ENCODE measurements at places on chromosomes 4 and X.
A peak's percentile ranks its signal among the peaks of the same experiment; 100 is the strongest.

GRCh38 chrX:42536286-42536685 is 241.7 kb downstream of the PPP1R2C start:
- DNase-seq: no peak

DNA sequence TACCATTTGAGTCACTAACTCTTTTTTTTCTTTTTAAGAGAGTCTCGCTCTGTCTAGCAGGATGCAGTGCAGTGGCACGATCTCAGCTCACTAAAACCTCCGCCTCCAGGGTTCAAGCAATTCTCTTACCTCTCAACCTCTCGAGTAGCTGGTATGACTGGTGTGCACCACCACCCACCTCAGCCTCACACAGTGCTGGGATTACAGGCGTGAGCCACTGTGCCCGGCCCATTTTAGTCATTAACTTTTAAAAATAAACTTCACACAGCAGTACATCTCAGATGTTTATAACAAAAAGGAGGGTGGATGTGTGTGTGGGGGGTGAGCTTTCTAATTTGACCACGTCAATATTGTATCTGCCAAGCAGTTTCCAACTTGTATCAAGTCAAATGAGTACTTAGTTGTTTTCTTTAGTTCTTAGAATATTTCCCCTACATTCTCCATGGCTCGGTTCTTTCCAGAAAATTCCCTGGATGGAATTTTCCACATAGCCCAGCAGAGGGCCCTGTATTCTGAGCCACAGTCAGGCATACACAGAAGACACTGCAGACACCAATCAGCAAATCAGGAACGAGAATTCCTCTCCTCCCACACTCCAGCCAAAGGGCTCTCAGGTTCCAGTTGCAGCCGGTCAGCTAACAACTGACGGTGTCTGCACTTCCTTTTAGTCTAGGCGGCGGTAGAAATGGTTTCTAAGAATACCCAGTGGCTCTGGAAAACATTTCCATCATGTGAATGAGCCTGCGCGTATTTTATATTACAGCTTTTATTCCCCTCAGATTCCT is 20.1 kb upstream of the ARAF start:
- DNase-seq: peak; percentile 86

DNA sequence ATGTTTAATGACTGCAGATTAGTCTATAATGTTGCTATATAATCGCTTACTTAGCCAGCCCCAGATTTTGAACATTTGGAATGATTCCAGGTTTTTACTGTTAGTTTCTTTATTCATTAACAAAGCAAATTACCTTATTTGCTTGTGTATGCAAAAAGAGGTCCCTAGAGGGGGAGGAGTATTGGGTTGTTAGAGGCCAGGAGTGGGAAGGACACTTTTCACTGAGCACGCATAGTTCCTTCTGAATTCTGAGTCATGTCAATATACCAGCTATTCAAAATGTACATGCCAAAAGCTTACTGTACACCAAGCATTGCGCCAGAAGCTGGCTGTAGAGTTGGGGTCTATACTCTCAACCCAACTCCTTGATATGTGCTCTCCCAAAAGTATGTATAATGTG is 5.1 kb upstream of the DGAT2L6 start:
- DNase-seq: no peak

GRCh38 chr4:56828784-56829535 is 7.5 kb upstream of the SPINK2 start:
- no peak for DNase-seq

DNA sequence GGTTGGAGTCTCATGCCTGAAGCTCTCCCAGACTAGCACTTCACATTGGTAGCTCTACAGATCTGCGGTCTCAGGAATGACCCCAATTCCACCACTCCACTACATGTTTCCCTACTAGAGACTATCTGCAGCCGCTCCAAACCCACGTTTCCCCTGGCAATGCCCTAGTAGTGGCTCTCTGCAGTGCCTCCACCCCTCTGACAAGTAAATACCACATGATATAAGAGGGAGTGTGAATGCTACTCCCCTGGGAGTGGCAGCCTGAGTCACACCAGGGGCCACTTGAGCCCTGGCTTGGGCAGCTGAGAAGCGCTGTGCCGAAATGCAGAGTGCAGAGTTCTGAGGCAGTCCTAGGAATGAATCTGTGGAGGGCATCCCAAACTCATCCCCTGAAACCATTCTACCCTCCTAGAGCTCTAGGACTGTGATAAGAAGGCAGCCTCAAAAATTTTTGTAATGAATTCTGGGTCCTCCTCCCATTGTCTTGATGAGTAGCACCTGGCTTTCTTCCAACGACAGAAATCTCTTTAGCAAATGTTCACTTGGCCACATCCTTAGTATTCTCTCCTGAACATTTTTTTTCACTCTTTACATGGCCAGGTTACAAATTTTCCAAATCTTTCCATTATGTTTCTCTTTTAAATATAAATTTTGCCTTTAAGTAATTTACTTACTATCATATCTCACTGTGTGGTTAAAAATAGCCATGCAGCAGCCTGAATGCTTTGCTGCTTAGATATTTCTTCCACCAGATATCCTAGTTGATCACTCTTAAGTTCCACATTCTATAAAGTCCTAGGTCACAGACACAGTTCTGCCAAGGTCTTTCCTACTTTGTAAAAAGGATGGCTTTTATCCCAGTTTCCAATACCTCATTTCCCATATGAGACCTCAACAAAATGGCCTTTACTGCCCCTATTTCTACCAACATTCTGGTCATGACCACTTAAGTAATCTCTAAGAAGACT is 160.2 kb upstream of the CPEB2 start:
- DNase-seq: peak; percentile 87

- no peak for DNase-seq
Observed at GRCh38 chrX:103503853-103504207, 15.5 kb downstream of the RAB40A start.

DNA sequence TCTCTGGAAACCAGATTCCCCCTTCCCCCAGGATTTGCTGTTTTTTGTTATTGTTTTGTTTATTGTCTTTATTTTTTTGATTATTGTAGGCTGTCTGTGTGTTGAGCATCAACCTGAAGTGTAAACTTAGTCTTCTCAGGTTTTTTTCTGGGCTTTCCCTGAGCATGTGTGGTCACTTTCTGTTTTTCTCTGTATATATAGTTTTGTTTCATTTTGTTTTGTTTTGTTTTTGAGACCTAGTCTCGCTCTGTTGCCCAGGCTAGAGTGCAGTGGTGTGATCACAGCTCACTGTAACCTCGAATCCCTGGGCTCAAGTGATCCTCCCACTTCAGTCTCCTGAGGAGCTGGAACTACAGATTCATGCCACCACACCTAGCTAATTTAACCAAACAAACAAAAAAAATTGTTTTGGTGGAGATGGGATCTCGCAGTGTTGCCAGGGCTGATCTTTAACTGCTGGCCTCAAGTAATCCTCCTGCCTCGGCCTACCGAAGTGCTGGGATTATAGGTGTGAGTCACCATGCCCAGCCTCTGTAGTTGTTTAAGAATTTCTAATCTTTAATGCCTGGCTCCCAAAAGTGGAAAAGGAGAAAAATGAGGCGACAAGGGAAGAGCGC is 9.1 kb downstream of the IL13RA1 start:
- DNase-seq: no peak

- DNase-seq: no peak
Observed at GRCh38 chr4:115944146-115944905, 830.9 kb upstream of the NDST4 start.

- DNase-seq: no peak
Observed at GRCh38 chrX:150506486-150506885, 61.9 kb upstream of the MTM1 start.

DNA sequence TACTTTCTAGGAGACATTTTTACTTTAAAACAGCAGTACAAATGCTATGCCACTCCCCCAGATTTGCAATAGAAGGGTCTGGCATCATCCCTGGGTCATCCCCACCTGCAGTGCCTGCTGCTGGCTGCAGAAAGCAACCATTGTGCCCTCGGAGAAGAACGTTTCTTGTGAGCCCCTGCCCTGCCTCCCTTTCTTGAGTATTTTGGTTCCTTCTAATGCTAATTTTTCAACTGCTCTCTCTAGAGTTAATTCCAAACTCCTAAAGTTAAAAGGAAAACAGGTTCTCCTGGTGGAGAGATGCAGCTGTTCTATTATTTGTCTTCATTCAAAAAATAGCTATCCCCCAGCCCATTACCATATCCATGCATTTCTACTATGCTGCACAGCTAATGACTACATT is 107.1 kb downstream of the IDS start:
- DNase-seq: no peak

DNA sequence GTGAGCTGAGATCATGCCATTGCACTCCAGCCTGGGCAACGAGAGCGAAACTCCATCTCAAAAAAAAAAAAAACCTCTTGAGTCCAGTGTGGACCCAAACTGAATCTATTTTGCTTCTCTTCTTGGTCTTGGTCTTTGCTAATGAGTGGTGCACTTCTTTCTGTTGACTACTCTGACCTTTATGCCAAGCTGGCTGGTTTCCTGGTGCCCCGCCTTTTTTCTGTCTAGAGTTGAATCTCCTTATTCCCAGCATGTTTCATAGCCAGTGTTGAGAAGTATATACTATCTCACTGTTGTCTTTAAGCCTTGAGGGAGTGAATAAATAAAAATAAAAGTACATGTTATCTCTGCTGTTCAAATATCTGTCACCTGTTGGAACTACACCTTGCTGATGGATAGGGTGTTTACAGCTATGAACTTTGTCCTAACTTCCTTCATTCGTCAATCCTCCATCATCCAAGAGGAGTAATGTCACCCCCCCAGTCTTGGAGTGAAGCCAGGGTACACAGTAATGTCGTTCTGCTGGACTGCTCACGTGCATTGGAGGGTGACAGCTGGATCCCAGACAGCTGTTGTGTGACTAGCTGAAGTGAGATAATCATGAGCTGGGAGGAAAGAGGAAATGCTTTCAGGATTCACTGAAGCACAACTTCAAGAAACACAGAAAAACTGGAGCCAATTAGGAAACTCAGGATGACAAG is 99.3 kb upstream of the PRKG2 start:
- DNase-seq: peak; percentile 68
